ENCODE measurements at places on chromosomes 13 and 19.

DNA sequence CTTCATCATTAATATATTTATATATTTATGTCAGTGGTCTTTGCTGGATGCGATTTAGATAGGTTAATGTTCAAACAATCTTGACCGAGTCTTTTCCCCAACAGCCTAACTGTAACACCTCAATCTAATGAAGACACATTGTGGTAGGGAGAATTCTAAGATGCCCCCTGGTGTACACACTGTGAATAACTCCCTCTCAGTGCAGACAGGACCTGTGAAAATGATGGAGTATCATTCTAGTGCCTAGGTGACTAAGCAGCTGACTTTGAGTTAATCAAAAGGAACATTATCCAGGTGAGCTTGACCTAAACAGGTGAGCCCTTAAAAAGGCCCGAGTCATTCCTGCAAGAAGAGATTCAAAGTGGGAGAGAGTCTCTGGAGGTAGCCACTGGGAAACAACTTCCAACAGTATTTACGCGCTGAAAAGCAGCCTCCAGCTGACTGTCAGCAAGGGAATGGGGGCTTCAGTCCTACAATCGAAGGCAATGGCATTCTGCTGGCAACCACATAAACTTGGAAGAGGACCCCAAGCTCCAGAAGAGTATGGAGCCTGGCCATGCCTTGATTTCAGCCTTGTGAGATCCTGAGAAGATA, 28.0 kb upstream of the KBTBD7 start:
- peak; percentile 31 for DNase-seq

DNA sequence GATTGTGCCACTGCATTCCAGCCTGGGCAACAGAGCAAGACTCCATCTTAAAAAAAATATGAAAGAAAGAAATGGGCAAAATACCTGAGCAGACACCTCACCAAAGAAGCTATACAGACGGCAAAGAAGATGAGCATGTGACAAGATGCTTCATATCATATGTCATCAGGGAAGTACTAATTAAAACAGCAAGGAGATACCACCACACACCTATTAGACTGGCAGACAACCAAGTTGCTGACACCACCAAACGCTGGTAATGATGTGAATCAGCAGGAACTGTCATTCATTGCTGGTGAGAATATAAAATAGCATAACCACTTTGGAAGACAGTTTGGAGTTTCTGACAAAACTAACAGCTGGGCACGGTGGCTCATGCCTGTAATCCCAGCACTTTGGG, 11.5 kb upstream of the TFDP1 start:
- no peak for DNase-seq

GRCh38 chr13:65638572-65639168, 1591.5 kb downstream of the PCDH9 start:
- DNase-seq: no peak

- no peak for DNase-seq
These were observed 4.2 kb upstream of the CERS4 start for GRCh38 chr19:8204961-8205360.

GRCh38 chr13:39186205-39186875, 148.1 kb downstream of the NHLRC3 start:
- no peak for DNase-seq

Data from CD4-positive, alpha-beta T cell treated with Interferon gamma for 1 hour (primary cell).